Cortex of kidney (tissue), 1 donor: ENCODE measurements at places on chromosomes 4 and X.
A peak's percentile ranks its signal among the peaks of the same experiment; 100 is the strongest.

DNA sequence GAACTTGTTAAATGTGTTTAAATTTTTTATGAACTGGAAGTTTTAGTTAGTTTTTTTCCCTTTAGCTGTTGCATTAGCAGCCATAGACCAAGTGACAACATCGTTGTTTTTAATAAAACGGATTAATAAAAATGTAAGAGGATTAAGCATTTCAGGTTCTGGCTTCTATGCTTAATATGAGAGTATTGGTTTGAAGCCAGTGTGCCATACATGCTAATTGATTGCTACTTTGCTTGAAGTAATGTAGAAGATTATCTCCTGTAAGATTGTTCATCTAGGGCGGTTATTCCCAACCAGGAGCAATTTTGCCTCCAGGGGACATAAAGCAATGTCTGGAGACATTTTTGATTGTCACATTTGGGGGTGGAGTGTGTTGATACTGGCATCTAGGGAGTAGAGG, 54.3 kb downstream of the TLL1 start:
- no peak for DNase-seq

GRCh38 chrX:37348231-37348970, 763 bp upstream of the PRRG1 start:
- no peak for DNase-seq

DNA sequence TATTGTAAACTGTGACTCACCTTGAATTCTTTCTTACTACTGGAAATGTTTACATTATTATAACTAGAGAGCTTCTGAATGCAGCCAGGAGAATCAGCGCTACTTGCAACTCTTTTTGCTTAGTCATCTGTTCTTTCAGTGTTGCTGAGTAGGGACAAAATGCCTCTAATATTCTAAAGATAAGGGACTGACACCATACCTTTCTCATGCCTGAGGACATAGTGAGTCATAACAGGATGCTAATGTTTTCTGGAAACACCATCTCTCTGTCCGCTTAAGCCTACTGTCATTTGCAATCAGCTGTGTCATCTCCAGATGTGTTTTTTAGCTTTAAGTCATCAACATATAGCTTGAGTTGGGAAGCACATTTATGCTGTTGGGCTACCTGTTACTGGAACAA, 108.3 kb downstream of the QRFPR start:
- DNase-seq: no peak

GRCh38 chr4:124590480-124590879, 122.1 kb downstream of the ANKRD50 start:
- no peak for DNase-seq

DNA sequence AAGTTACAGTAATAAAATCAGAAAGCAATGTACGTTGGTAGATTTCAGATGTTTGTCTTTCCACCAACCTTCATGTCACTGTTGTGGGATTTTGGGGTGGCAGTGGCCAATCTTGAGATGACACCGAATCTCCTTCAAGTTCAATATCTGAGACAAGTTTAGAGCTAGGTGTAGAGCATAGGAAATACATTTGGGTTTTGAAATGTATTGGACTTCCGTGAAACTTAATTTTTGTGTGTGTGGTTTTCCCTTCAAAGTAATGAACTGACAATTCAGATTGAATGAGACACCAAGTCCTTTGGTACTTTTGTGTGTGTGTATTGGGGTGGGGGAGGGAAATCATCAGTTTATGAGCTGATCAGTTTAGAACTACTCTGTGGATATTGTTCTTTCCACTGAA, 1.8 kb downstream of the WDR44 start:
- no peak for DNase-seq

GRCh38 chr4:151199319-151200190, 77.4 kb upstream of the PRSS48 start:
- no peak for DNase-seq

DNA sequence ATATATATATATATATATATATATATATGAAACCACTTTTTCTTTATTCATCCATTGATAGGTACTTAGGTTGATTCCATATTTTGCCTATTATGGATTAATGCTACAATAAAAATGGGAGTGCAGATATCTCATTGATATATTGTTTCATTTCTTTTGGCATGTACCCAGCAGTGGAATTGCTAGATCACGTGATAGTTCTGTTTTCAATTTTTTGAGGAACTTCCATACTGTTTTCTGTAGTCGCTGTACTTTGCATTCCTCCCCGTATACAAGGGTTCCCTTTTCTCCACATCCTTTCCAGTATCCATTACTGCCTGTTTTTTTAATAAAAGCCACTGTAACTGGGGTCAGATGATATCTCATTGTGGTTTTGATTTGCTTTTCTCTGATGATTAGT, 124.6 kb downstream of the GABRB1 start:
- no peak for DNase-seq

DNA sequence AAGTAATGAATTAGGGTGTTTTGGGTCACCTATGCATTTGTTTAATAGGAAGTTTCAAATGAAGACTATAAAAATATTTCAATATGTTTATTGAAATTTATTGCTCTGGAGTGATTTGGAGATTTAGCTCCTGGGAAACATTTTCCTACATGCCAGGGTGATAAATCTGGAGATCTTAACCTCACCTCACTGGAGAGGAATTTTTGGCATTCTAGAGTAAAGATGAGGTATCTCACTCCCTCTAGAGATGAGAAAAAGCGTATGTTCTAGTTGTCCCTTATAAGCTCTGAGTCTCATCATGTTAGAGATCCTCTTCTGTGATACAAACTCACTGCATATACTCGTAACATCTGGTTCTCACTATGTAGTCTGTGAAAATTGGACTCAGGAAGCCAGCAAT, 219.0 kb downstream of the KLHL4 start:
- DNase-seq: no peak

GRCh38 chrX:129606918-129607317, 47.8 kb downstream of the APLN start:
- no peak for DNase-seq

DNA sequence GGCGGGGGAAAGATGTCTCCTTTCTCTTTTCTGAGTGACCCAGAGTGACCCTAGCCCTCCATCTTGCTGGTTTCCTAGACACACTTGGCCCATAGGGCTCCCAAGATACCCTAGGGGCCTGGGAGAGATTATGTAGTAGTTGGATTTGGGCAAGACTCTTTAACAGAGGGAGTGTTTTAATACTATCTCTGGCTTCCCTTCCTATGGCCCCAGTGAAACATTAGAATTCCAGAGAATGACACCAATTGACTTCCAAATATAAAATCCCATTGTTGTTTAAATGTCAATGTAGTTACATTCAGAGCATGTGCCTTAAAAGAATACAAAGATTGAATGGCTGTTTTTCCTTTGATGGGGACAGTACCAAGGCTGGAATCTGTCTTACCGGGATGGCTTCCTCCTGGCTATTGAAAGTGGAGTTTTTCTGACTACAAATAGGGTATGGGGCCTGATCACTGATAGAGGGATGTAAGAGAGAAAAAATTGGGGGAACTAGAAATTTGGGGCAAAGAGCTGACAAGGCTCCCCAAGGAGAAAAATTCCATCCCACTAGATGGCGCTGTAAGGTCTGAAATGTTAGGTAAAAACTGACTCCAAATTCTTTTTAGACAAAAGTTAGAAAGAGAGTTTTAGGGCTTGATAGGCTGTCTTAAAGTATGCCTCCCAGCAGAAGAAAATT, 10.7 kb downstream of the TENT5D start:
- no peak for DNase-seq

DNA sequence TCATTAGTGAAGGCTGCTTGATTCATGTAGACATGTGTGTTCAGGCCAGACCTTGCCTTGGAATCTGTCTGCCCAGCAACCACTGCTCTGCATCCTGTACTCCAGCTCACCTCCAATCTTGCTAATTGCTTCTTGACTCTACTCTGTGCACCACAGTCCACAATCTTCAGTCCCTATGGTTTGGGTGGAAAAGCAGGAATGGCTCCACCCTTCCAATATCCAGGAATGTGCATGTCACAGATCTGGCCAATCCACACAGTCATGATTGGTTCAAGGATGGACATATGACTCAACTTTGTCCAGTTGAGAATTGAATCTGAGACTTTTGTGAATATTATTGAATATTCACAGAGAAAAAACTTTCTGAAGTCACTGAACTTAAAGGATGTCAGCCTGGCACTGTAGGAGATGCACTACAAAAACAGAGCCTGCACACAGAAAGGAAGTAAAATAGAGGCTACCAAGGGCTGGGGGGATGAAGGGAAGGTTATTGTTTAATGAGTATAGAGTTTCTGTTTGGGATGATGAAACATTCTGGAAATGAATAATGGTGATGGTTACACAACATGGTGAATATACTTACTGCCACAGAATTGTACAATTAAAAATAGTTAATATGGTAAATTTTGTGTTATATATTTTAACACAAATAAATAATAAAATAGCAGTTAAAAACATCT, 161.3 kb upstream of the USP38 start:
- no peak for DNase-seq

- DNase-seq: no peak
Measured at GRCh38 chrX:77975755-77976154, 6.3 kb upstream of the PGAM4 start.

GRCh38 chr4:11428899-11429698, 405 bp upstream of the HS3ST1 start:
- peak; percentile 33 for DNase-seq

DNA sequence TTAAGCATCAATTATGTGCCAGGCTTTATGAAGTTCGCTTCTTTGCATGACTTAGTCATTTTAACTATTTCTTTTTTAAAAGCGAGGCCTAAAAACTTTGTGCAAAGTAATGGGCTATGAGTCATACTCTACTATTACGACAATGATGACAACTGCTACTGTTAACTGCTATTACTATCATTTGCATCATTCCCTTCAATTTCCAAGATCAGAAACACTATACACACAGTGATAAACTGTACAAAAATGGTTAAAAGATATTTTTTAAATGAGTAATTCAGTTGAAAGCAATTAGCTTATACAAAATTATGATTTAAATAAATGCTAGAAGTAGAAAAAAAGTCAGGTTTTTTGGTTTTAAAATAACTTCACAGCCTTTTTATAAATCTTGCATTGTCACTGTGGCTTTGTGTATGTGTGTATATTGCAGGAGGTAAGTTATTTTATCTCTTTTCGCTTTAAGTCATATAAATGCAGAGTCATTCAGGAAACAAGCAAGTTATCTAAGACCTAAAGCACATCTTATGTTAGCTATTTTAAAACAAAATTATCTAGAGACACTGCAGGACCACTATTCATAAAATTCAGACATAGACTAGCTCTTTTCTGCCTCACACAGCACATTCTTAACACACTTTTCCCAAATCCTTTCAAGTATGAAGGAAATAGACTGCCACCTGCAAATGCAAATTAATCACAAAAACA, 18.5 kb upstream of the CXCL3 start:
- no peak for DNase-seq

- no peak for DNase-seq
Measured at GRCh38 chrX:39899856-39900776, 197.6 kb downstream of the BCOR start.

GRCh38 chr4:5416637-5417036, 291.7 kb downstream of the EVC2 start:
- DNase-seq: no peak

- DNase-seq: no peak
Measured at GRCh38 chr4:40924096-40924792, 174.5 kb downstream of the NSUN7 start.

GRCh38 chrX:42097486-42097885, 174.1 kb upstream of the CASK start:
- DNase-seq: no peak

DNA sequence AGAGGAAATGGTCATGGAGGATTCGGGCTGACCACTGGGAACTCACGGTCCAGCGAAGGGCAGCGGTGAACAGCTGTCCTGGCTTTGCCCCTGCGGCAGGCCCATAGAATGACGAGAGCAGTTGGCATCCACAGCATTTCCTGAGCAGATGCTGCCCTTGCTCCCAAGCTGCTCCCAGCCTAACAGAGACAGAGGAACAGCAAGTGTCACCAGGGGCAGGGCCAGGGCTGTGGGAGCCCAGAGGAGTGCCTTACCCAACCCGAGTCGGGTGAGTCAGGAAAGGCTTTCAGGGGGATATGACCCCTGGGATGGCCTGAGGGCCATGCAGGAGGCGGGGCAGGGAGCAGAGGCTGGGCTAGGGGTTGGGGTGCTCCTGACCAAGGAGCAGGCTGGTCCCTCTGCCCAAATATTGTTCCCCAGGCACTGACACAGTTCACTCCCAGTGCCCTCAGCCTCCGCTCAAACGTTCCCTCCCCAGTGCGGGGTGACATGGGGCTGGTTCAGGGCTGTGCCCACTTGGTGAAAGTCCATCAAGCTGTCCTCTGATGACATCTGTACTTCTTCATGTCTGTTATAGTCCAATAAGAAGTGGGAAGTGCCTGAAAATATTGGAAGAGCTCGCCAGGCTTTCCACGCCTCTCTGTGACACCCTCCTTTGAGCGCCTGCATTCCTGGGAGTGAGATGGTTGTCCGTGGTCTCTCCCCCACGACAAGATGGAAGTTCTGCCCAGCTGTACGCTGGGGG, 64.7 kb upstream of the GPR78 start:
- no peak for DNase-seq

- no peak for DNase-seq
Measured at GRCh38 chr4:48570646-48571220, 80.7 kb downstream of the ZAR1 start.

- no peak for DNase-seq
Measured at GRCh38 chr4:113769744-113770143, 8.2 kb upstream of the CAMK2D start.

DNA sequence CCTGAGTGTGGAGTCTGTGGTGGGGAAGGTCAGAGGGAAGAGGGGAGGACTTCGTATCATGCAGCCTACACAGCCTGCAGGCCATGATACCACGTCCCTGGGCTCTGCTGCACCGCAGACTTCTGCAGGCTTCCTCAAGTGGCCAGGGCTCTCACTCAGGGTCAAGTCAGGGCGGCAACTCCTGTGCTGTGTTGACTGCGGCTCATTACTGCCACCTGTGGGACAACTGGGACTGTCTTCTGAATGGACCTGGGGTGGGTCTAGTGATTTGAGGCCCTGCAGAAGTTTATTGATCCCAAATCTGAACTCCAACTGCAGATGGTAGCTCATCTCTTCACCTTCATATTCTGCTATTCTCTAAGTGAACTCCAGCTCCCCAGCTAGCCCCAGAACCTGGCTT, 167.1 kb downstream of the NSUN7 start:
- no peak for DNase-seq

DNA sequence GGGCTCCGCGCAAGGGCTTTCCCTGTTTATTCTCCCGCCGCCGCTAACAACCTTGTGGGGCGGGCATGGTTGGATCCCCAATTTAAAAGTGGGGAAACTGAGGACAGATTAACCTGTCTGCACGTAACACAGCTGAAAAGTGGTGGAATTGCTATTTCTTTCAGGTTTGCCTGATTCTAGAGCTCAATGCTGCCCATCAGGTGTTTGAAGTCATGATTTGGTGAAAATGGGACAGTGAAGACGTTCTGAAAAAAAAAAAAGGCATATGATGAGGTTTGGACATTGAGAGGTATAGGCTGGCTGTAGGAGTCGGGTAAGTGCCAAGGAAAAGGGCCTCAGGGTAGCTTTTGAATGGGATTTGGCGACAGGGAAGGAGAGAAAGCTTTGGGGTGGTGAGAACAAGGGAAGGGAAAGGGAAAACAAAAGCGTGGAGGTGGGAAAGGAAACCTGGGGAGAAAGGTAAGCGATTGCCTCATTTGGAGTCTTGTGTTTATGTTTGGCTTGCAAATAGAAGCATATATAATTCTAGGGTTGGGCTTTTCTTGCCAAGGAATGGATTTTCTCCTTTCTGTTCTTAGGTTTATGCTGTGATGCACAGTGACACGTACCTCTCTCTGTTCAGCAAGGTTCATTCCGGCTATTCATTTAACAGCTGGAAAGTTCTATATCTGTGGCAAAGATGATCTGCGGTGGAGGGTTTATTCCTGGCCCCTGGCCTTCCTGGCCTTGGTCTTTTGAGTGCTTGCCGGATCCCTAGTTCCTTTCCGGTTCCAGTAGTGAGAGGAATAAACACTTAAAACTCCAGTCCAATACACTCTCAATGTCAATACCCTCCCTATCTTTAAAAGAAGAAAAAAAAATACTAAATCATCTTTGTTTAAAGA, 2.4 kb upstream of the STIM2 start:
- no peak for DNase-seq
